ENCODE measurements at places on chromosomes 6 and 20.

GRCh38 chr6:159831373-159831679, 31.2 kb downstream of the PNLDC1 start:
- no peak for DNase-seq

- DNase-seq: no peak
These were observed 36.0 kb upstream of the KLHL31 start for GRCh38 chr6:53701333-53702218.

GRCh38 chr20:54152227-54153040, 21.4 kb downstream of the CYP24A1 start:
- no peak for DNase-seq

GRCh38 chr20:8248051-8248450, 116.0 kb downstream of the PLCB1 start:
- DNase-seq: no peak

DNA sequence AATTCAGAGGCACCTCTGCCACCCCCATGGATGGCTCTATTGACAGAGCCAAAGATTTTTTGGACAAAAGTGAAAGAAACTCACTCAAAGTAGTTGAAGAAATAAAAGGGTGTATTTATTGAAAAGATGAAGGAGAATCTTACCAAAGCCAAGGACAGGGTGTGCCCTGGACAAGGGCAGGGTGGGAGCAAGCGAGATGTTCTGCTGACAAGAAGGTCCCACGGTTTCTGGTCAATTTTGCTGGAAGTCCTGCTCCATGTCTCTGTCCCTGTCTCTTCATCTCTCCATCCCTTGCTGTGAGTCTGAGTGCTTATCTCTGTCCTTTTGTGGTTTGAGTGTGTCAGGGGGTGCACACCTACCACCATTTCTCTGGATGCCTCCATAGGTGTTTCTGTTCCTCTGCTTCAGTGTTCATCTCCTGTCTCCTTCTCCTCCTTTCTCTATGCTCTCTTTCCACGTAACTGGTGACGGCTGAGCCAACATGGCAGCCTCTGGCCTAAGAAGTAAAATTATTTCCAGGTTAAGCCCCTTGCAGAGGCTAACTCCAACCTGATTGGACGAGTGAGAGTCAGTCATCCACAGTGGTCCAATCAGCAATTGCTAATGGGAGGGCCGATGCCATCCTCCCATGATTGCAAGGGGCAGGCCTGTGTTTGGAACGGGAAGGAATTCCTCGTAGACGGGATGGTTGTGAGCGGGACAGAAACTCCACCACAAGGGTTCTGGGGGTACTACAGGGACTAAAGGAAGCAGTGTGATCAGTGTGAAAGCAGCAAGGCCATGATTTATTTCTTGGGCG, 502.1 kb upstream of the CDH4 start:
- DNase-seq: peak; percentile 35

DNA sequence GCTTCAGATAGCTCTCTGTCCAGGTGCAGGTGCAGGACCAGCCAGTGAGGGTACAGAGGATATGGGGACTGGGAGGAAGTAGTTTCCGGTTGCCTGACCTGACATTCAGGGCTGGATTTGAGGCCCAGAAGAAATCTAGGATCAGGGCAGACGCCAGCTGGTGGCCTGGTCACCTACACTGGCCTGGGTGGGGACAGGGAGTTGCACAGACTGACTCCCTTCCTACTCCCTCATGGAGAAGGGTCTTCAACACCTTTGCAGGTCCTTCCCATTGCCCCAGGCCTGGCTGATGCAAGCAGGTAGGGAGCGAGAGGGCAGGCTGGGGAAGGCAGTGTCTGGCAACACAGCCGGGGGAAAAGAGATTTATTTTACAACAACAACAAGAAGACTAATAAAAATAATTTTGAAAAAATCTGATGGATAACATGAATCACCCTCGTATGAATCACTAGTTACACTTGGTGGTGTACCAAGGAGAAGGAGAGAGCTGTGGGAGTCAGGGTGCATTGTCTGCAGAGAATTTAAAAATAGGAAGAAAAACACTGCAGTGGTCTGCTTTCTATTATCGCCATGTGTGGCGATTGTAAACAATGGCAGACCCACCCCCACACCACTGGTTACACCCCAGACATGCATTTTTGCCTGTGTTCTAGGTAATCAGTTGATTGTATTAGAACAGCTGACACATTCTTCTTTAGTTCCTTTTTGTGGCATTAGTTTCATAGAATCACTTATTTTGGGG, 62.3 kb upstream of the SNX9 start:
- peak; percentile 23 for DNase-seq

DNA sequence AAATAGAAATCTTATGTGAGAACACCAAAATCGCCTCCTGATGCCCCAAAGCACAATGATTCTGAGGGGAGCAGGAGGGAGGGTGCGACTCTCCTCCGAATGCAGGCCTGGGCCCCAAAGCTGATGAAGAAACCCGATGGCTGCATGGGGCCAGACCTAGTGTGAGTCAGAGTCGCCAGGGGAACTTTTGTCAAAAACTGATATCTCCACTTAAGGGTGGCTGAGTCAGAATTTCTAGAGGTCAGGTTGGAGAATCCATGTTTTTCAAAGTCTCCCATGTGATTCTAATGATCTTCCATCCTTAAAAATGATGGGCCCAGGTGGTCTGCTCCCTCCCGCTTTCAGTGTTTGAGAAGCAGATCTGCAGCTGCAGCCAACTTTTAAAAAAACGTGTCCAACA, 172.8 kb downstream of the BACH2 start:
- no peak for DNase-seq

- no peak for DNase-seq
These were observed 79.7 kb downstream of the MMS22L start for GRCh38 chr6:97203343-97203742.
